Hair follicular keratinocyte (primary cell): ENCODE measurements at places on chromosomes 5 and 9. TPM values are rescaled to one million over a fixed set of nuclear protein-coding genes. Genes with fewer than 3 reads are reported as not detected.

The C5orf58 gene
- total RNA-seq: not detected in 2 replicates

The PCDHGB2 gene
- total RNA-seq: 0.08 and 0.23 TPM in 2 replicates

The TNFSF15 gene
- 1.3 and 1.6 TPM in 2 replicates for total RNA-seq

The ACTBL2 gene
- total RNA-seq: 0.04 TPM in 1 of 2 replicates, not detected in the other
